ENCODE measurements at places on chromosomes 1 and 21. TPM values are rescaled to one million over a fixed set of nuclear protein-coding genes. Genes with fewer than 3 reads are reported as not detected.

Gene MX2
- 43.2 TPM for total RNA-seq

DNA sequence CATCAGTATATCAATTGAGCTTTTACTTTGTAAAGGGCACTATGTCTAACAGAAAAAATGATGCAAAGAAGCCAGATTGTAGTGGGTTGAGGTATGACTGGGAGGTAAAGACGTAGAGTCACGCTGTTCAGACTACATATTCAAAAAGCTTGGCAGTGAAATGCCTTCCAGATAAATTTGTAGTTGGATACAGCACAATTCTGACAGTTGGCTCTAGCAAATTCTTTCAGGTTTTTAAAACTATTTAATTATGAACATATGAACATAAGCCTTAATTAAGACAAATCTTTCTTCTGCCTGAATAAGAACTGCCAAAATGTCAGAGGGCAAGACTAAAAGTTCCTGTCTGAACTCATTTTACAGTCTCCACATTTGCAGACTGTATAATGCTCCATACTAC lies 118.8 kb downstream of the DPYD start:
- DNase-seq, result no peak

GRCh38 chr1:115142616-115143015 lies 53.3 kb upstream of the TSPAN2 start:
- DNase-seq, result no peak

GRCh38 chr1:95179205-95179986 lies 54.6 kb upstream of the RWDD3 start:
- no peak for DNase-seq

DNA sequence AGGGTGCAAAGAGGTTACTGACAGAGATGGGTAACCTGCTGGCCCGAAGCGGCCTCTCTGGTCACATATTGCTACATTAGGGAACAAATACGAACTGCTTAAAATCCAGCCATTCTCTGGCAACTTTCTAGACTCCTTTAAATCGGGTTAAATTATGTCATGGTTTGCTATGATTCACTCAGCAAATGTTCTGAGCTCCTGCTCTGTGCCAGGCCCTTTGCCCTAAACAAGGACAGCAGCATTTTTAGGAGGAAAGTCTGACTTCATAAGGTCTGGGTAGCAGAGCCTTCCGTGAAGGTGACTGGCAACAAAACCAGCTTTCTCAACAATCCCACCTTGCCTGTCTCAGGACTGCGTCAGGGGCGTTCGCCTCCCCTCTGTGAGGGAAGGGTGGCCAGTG lies 15.4 kb downstream of the ZP4 start:
- no peak for DNase-seq

- DNase-seq, result no peak
Observed at GRCh38 chr1:202017749-202018467, 7.5 kb downstream of the ELF3 start.

DNA sequence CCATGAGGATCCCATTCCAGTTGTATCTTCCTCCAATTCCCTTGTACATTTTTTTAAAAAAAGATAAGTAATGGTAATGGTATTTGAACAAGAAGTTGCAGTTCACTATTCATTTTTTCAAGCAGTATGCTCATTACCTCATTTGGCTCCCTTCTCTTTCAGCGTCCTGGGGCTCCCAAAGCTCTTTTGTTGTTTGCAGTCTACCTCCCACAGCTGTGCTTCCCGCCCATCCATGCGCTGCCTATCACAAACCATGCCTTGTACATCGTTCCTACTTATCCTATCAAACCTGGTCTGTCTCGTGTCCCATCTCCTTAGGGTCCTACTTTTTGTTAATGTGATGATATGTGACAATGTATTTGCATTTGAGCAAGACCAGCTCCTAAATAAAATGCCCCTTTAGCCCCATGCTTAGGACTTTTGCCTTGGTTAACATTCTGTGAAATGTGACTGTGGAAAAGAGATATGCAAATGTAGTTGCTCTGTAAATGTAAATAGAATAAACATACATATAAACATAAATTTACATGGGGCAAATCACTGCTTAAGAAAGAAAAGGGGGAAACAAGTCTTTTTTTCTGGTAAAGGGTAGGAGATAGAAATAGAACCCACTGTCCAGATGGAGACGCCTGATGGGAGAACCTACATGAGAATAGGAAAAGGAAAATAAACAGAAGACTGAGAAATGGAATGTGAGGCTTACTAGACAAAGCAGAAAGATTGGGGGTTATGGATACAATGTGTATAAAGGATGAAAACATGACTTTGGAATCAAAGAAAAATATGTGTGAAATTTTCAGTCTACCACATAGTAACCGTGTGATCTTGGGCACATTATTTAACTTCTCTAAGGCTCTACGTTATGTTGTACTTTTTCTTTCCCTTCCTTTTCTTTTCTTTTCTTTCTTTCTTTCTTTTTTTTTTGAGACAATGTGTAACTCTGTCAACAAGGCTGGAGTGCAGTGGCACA lies 59.8 kb upstream of the PLXNA2 start:
- no peak for DNase-seq

Gene ZNF683
- total RNA-seq, result not detected

All from foreskin keratinocyte (primary cell).